Esophagus muscularis mucosa (tissue), 4 donors: ENCODE measurements at places on chromosomes 2 and 18. TPM values are rescaled to one million over a fixed set of nuclear protein-coding genes. Genes with fewer than 3 reads are reported as not detected.

Gene HRH4
- total RNA-seq: 0.13 TPM

Gene EIF2B4
- total RNA-seq: 50.1 TPM

GRCh38 chr18:27608174-27608573 lies 423.1 kb upstream of the CHST9 start:
- H3K4me1 ChIP-seq: no peaks in the 10 kb centered on the region
- H3K27me3 ChIP-seq: no peaks in the 10 kb centered on the region
- no peak overlapping the region for H3K27ac ChIP-seq
- H3K4me3 ChIP-seq: no peak overlapping the region

DNA sequence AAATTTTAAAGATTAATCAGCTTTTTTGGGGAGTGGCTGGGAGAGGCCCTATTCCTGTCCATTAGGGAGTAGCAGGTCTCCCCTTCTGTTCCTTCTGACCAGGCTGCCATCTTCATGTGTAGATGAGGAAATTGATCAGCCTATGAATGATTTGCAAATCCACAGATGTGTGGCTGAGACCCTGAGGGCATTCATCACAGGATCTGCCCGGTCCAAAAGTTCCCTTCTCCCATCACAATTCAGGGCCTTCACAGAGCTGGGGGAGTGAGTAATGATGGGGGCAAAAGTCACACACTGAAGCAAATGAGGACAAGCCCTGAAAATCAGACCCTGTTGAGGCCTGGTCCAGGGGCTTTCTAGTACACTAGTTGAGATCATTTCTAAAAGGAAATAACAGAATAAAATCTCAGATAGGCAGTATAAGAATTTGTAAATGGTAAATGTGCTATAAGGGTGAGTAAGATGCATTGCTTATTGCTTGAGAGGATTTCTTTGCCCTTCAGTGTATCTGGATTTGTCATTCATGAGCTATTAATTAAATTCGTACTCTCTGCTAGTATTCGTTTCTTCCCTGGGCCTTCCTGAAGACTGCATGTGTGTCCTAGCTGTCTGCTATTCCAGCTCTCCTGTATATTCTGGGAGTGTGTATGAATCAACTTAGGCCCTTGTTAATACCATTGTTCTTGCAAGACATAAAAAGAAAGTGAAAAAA lies 53.2 kb downstream of the SETBP1 start:
- peaks cover 56% of the 10 kb centered on the region for H3K4me1 ChIP-seq
- H3K27ac ChIP-seq: peak overlapping the region; percentile 3
- H3K4me3 ChIP-seq: no peak overlapping the region
- DNase-seq: no peak
- no peaks in the 10 kb centered on the region for H3K27me3 ChIP-seq

DNA sequence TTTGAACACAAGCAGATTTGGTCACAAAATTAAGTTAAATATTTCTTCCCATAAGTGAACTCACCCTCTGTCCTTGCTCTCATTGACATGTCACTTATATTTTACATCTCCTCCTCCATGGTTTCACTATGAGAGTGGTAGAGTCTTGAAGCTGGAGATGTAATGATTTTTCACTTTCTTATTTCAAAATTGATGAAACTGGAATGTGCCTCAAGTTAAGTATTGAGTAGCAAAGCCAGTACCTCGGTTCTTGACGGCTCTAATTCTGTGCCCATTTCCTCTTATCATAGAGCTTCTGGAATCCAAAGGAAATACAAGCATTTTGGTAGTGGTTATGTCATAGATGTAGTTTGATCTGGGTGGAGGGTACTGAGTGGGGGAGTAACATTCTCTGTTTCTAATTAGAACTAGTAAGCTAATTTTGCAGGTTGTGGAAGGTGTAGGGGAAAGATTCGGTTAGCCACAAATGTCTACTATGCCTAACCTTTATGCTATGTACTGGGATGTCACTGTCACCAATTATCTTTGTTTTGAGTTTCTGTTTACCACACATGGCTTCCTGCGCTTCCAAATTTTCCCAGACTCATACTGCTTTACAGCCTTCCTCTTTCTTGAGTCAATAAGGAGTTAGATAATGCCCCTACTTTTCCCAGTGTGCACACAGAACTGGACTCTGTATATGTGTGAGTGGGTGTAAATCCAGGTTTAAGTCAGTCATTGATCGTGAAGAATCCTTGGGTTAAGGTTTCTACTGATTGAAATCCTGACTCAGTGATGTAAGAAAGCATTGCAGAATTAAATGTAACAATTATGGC lies 96.8 kb downstream of the DIS3L2 start:
- H3K36me3 ChIP-seq: no peaks in the 10 kb centered on the region
- H3K27me3 ChIP-seq: no peaks in the 10 kb centered on the region
- no peak overlapping the region for H3K4me3 ChIP-seq
- H3K4me1 ChIP-seq: no peaks in the 10 kb centered on the region
- no peak for DNase-seq
- no peak overlapping the region for H3K27ac ChIP-seq

- no peaks in the 10 kb centered on the region for H3K27me3 ChIP-seq
- H3K36me3 ChIP-seq: no peaks in the 10 kb centered on the region
- no peak for DNase-seq
- H3K27ac ChIP-seq: no peak overlapping the region
- H3K4me1 ChIP-seq: no peaks in the 10 kb centered on the region
- no peak overlapping the region for H3K4me3 ChIP-seq
Measured at GRCh38 chr2:96158554-96158940, 13.3 kb upstream of the DUSP2 start.
